ENCODE measurements at places on chromosomes 3 and 15.

GRCh38 chr3:113533534-113533892 lies 1.2 kb downstream of the SIDT1 start:
- no peak for DNase-seq

- no peak for DNase-seq
Observed at GRCh38 chr3:187792521-187792920, 47.3 kb upstream of the BCL6 start.

- no peak for DNase-seq
Observed at GRCh38 chr15:93252780-93253179, 163.8 kb upstream of the RGMA start.

DNA sequence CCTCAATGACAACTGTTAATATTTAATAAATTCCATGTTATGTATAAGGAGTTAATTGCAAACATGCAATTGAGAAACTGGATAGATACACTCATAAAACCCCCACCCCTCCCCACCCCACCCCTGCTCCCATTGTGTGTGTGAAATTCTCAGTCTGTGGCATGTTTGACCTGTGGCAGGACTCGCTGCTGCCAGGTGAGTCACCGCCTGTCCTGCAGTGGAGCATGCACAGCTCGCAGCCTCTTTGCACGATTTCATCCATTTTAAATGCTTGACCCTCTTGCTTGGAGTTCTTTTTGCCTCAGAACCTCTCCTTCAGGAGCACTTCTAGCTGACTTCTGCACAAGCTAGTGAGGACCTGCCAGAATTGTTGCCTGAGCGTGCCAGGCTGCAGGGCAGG lies 5.3 kb upstream of the APEH start:
- no peak for DNase-seq

DNA sequence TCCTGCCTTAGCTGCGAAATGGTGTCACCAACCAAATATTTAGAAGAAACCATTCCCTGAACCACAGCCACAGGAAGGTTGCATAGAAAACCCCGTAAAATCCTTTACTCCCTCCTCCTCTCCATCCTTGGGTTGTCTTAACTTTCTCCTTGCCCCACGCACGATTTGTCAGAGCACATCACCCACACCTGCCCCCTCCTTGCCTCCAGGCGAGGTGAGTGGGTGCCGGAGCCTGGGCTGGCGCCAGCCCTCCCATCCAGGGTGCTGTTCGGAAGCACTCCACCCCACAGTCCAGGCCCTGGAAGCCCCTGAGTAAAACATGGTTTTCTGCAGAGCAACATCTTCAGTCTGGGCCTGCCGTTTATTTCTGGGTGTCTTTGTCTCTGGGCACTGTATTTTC lies 3.7 kb downstream of the GHRL start:
- no peak for DNase-seq

GRCh38 chr15:95864467-95864886 lies 466.0 kb upstream of the NR2F2 start:
- DNase-seq: no peak

DNA sequence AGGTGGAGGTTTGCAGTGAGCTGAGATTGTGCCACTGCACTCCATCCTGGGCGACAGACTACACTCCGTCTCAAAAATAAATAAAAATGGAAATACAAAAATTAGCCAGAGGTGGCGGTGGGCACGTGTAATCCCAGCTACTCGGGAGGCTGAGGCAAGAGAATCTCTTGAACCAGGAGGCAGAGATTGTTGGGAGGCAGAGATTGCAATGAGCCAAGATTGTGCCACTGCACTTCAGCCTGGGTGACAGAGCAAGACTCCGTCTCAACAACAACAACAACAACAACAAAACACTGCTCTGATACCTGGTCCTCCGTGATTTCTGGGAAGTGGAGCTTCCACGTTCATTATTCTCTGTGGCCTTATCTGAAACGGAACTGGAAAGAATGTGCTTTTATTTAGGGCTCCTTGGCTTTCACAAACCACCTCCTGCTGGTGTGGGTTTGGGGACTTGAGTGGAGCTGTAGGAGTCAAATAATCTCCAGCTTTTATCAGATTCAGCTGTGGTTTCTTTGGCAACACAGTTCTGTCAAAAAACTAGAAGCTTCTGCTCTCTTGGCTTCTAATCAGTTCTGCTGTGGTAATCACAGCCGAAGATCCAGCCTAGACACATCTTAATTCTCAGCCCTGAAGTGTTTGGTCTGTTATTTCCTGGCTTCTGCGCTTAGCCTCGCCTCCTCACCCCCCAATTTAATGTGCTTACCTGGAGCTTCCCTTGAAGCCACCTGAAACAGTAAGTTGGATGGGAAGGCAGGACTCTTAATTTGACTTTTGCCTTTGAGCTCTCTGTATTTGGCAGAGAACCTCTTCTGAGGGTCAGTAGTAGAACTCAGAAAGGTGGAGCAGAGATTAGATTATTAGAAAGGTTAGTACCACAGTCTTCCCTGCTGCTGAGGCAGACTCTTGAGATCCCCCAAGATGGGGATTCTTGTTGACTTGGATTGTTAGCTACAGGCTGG lies 21.4 kb downstream of the IRAK2 start:
- DNase-seq: no peak

- no peak for DNase-seq
Observed at GRCh38 chr3:78647726-78648125, 1120.1 kb downstream of the ROBO1 start.

GRCh38 chr3:10331320-10331719 lies 10.4 kb upstream of the SEC13 start:
- no peak for DNase-seq
